Activated CD8-positive, alpha-beta memory T cell treated with anti-CD3 and anti-CD28 coated beads, Interleukin-2, amount 50 U/mL, for 4 hours (primary cell): ENCODE measurements at places on chromosomes 13 and 19.

- DNase-seq = no peak
These were observed 56.1 kb downstream of the MAP4K1 start for GRCh38 chr19:38561658-38562057.

DNA sequence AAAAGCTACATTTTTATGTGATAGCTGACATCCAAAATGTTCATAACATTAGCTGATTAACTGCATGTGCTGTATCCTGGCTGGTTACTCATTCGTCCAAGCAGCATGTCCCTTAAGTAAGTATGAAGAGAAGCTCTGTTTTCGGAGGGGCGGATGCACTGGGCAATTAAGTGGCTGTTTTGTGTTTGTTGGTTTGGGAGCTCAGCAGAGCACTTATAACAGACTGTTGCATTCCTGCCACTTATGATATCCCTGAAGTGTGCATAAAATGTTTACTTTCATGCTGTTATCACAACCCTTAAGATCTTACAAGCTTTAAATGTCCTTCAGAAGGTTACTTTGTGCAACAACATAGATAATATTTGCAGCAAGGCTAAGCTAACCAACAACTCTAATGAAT is 264.1 kb downstream of the NALCN start:
- no peak for DNase-seq

- no peak for DNase-seq
These were observed 1.5 kb downstream of the SPATA13 start for GRCh38 chr13:24161980-24162525.

GRCh38 chr13:45892513-45892912 is 41.0 kb upstream of the SIAH3 start:
- DNase-seq = no peak

GRCh38 chr19:8573316-8573715 is 3.9 kb downstream of the MYO1F start:
- no peak for DNase-seq

- DNase-seq = no peak
These were observed 26.4 kb downstream of the CAPN12 start for GRCh38 chr19:38717855-38718254.

DNA sequence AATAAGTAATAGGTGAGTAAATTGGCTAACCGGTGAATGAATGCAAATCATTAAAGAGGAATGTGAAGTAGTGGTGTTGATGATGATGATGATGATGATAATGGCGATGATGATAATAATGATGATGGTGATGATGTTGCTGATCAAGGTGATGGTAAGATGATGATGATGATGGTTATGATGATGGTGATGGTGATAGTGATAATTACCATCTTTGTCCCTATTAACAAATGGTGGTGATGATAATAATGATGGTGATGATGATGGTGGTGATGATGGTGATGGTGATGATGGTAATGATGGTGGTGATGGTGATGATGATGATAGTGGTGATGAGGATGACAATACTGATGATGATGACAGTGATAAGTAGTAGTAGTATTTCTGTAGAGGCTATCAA is 452.6 kb downstream of the ZNF536 start:
- DNase-seq = no peak
